ENCODE measurements at places on chromosomes 4 and X. TPM values are rescaled to one million over a fixed set of nuclear protein-coding genes. Genes with fewer than 3 reads are reported as not detected.

The YY2 gene
- 1.9 TPM for total RNA-seq

The SMS gene
- total RNA-seq, result 71.1 TPM

The AKAP14 gene
- total RNA-seq, result not detected

The NLRP2B gene
- total RNA-seq, result not detected

The KLHL13 gene
- total RNA-seq, result 8.4 TPM

The GAB3 gene
- total RNA-seq, result 1.3 TPM

The SNCA gene
- 17.9 TPM for total RNA-seq

The PDE6B gene
- total RNA-seq, result 1.0 TPM

The LRRC66 gene
- 22.6 TPM for total RNA-seq

The VCX3B gene
- not detected for total RNA-seq

The SMIM10L2A gene
- total RNA-seq, result 0.39 TPM

The SSX1 gene
- not detected for total RNA-seq

The MAGT1 gene
- total RNA-seq, result 36.8 TPM

The FABP2 gene
- 12.1 TPM for total RNA-seq

The SOWAHD gene
- total RNA-seq, result 1.4 TPM

The ANOS1 gene
- total RNA-seq, result 0.48 TPM

The LRAT gene
- 0.17 TPM for total RNA-seq

The PDCL2 gene
- total RNA-seq, result not detected

Data from mucosa of descending colon (tissue), 3 donors.